ENCODE measurements at places on chromosomes 2 and 18. TPM values are rescaled to one million over a fixed set of nuclear protein-coding genes. Genes with fewer than 3 reads are reported as not detected.

CENPO gene
- 55.2 TPM for total RNA-seq

EFHD1 gene
- 2.3 TPM for total RNA-seq

SCN9A gene
- total RNA-seq, result 2.5 TPM

PROKR1 gene
- total RNA-seq, result not detected

MAP2 gene
- 0.40 TPM for total RNA-seq

DAW1 gene
- 2.3 TPM for total RNA-seq
